Right forelimb (tissue), 1 donor: ENCODE measurements at places on chromosomes 3 and 15.

- DNase-seq = no peak
Measured at GRCh38 chr3:60064210-60065178, 1014.7 kb upstream of the CFAP20DC start.

- no peak for DNase-seq
Measured at GRCh38 chr15:89754361-89755154, 3.5 kb upstream of the MESP1 start.

GRCh38 chr15:50184863-50185504, 3.0 kb downstream of the SLC27A2 start:
- no peak for DNase-seq

- DNase-seq = no peak
Measured at GRCh38 chr15:59917504-59918157, 86.5 kb upstream of the FOXB1 start.

DNA sequence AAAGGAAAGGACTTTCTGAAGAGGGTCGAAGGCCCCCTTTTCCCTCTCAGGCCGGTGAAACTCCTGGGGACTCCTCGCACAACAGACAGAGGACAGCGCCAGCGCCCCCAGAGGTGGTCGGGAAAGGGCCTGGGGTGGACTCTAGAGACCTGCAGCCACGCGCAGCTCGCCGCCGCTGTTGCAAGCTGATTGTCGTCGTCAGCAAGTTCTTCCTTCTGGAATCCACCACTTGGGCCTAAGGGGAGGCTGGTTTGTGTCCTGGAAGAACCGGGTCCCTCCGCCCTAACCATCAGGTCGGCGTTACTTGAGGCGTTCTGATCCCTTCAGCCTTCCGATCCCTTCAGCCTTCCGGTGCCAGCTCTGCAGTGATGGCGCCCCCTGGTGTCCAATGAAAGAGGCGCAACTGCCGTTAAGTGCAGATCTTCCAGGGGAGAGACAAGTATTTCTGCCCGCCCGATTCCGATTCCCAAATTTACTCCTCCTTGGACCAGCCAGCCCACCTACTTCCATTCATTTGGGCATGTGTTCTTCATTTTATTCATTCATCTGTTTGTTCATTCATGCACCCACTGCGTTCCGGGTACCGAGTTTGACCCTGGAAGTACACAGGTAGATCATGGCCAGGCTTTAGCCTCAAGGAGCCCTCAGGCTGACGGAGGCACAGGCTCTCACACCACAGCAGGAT, 77.2 kb upstream of the SLC6A11 start:
- peak; percentile 77 for DNase-seq

DNA sequence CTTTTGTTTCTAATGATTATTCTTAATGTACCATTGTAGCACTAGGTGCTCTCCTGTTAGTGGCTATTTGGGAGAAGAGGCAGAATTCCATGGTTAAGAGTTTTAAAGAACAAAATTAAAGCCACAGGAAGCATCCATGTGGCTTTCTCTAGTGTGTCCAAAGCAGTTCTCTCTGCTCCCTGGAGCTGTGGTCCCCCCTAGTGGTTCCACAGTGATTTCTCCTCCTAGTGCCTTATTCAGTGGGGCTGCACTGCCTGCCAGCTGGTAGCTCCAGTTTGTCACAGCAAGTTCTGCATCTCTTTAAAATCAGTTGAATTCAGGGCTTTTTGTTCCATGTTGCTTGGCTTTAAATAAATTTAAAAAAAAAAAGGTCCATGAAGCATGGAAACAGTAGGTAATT, 39.6 kb upstream of the FAM98B start:
- DNase-seq = peak; percentile 68

- DNase-seq = no peak
Measured at GRCh38 chr3:45516829-45517228, 77.7 kb upstream of the LIMD1 start.

DNA sequence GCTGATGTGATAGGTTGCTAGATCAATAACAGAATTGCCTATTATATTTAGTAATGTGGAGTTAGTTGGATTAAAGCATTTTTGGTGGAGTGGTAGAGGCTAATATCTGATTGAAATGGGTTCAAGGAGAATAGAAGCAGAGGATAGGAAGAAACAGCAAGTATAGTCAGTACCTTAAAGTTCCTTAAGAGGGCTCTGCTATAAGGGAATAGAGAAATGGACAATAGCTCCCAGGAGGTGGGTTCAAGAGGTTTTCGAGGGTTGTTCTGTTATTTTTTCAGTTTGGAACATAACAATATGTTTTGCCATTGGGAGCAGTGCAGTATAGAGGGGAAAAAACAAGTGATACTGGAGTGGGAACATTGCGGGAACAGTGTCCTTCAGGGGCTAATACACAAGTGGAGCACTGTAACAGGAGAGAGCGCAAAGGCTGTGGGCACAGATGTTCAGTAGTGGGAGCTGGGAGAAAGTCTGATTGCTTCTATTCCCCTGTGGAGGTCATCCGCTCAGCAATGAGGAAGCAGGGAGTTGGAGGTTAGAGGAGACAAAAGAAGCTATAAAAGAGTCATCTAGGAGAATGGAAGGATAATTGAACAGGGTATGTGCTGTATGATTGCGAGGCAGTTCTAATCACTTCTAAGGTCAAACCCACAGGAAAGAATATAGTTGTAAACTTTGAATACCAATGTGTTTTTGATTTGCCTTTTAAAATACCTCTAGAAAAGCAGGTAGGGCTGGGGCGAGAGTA, 3.3 kb downstream of the MRPS11 start:
- peak; percentile 22 for DNase-seq

- no peak for DNase-seq
Measured at GRCh38 chr15:77653832-77654480, 21.2 kb upstream of the LINGO1 start.

GRCh38 chr3:121477589-121477988, 68.2 kb downstream of the POLQ start:
- DNase-seq = no peak

- no peak for DNase-seq
Measured at GRCh38 chr15:60526127-60526616, 47.2 kb upstream of the ICE2 start.

DNA sequence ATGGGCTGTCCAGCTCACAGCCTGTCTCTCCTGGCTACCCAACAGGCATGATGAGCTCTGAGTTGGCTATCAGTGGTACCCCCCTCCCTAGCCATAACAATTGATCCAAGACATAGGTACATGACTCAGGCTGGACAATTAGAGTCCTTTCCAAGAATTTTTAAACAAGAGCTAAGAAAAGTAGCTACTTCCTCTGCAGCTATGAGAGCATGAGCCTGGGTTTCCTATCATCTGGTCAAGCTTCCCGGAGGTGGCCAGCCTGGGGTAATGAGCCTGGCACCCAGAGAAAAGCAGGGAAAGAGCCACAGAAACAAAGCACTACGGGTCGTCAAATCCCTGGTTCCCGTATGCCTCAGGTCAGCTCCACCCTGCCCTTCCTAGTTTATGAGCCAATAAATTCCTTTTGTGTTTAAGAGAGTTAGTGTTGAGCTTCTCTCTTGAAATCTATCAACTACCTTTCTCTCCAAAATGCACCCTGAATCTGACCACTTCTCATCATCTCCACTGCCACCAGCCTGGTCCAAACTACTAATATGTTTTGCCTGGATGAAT, 2.3 kb upstream of the SLC51B start:
- DNase-seq = no peak

GRCh38 chr15:48896869-48897814, 19.2 kb downstream of the EID1 start:
- DNase-seq = peak; percentile 71
